H1 (cell line): ENCODE measurements at places on chromosomes 13 and 19.
A peak's percentile ranks its signal among the peaks of the same experiment; 100 is the strongest.

GRCh38 chr19:6674868-6675305 is 4.9 kb upstream of the TNFSF14 start:
- DNase-seq = peak; percentile 68

DNA sequence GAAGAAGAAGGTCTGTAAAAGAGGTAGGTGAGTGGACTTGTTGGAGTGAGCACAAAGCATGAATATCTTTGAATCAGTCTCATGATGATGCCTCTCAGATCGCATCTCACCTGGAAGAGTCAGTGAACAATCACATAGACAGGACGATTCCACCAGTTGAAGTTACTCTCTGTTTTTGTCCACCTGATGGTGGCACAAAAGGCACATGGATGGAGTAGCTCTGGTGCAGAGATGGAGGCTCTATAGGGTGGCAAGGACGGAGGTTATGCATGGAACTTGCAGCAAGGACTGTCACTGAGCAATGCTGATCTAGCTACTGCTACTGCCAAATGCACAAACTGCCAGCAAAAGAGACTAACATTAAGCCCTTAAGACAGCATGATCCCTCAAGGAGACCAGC is 10.3 kb upstream of the MYCBP2 start:
- no peak for DNase-seq

- DNase-seq = no peak
These were observed 569 bp upstream of the MCF2L start for GRCh38 chr13:112968380-112968909.

GRCh38 chr19:44909775-44910174 is 4.2 kb downstream of the APOE start:
- no peak for DNase-seq

DNA sequence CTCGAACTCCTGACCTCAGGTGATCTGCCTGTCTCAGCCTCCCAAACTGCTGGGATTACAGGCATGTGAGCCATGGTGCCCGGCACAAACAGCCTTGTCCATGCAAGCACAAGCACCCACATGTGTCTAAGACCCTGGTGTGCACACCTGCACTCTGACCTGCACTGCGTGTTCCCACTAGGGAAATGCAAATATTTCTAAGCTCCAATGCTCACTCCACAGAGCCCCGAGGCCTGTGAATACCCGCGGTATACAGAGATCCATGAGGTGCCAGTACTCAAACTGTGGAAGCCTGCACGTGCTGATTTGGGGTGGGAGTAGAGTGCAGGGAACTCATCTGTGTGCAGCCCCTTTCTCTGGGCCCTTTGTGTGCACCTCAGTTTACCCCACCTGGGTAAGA is 14.7 kb downstream of the GADD45B start:
- DNase-seq = no peak

DNA sequence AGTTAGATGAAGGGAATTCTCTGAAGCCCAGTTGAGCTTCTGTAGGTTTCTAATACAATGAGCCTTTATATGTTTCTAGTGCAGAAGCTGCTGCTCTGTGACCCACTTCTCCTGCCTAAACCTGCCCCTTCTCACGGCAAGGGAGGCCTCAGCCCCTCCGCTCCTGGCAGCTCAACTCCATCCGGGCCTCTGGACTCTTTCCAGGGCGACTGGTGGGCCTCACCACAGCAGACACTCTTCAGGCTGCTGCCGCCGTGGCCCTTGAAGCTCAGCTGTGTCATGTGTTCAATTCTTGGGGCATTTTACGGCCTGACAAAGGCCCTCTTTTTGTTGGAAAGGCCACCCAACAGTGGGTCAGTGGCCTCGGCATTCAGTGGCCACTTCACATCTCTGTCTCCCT is 10.0 kb upstream of the C19orf33 start:
- no peak for DNase-seq

DNA sequence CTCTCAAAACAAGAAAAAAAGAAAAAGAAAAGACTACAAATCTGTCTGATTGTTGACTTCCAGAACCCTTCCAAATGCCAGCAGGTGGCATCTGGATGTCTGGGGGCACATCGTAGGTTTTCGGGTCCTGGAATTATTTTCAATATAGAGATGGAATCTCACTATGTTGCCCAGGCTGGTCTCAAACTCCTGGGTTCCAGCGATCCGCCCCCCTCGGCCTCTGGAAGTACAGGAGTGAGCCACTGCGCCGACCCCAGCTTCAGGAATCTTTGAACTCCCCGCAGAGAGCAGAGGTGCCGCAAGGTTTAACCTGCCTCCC is 567 bp upstream of the B3GNT3 start:
- DNase-seq = no peak

GRCh38 chr13:101739382-101740178 is 287.1 kb downstream of the ITGBL1 start:
- DNase-seq = no peak

DNA sequence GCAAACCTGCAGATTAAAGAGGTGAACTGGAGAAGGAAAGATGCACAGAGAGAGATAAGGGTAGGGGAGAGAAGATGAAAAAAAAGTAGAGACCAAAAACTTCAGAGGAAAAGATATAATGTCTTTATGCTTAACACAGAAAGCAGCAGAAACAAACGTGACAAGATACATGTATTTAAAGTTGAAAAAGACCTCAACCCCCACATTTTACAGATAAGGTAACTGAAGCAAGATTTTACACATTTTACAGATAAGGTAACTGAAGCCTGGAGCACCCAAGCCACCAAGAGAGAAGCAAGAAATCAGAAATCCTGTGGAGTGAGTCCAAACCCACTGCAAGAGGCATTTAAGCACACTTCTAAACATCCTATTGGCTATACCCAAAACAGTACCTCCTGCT is 185.3 kb downstream of the TBC1D4 start:
- DNase-seq = no peak

DNA sequence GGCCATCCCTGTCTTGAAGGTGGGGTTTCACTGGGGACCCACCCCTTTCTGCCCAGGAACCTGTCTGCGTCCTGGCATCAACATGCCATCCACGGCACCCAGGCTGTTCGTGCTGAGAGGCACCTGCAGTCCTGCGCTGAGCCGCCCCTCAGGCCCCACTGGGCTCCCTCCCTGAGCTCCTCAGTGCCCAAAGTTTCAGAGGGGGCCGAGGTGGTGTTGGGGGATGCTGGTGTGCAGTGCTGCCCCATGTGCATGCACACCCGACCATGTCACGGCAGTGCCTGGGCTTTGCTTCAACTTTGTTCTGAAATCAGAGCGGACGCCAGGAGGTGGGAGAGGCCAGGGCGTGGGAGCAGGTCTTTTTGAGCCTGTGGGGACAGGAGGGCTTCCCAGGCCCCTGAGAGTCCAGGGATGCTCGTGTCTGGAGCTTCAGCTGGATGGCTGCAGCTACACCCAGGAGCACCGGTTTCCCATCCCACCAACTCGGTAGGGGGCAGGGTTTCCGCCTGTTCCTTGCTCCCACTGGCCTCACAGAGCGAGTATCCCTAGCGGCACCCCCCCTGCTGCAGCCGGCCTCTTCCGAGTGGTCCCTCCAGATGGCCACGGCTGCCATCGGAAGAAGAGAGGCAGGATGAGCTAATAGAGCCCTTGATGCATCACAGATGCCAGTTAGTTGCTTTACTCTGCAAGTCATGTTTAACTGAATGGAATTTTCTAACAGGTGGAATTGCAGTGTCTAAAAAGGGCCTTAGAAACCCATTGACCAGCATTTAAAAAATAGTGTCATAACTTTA is 44.0 kb downstream of the WDFY2 start:
- no peak for DNase-seq

- DNase-seq = peak; percentile 59
These were observed 1.2 kb upstream of the NUMBL start for GRCh38 chr19:40691421-40692211.

DNA sequence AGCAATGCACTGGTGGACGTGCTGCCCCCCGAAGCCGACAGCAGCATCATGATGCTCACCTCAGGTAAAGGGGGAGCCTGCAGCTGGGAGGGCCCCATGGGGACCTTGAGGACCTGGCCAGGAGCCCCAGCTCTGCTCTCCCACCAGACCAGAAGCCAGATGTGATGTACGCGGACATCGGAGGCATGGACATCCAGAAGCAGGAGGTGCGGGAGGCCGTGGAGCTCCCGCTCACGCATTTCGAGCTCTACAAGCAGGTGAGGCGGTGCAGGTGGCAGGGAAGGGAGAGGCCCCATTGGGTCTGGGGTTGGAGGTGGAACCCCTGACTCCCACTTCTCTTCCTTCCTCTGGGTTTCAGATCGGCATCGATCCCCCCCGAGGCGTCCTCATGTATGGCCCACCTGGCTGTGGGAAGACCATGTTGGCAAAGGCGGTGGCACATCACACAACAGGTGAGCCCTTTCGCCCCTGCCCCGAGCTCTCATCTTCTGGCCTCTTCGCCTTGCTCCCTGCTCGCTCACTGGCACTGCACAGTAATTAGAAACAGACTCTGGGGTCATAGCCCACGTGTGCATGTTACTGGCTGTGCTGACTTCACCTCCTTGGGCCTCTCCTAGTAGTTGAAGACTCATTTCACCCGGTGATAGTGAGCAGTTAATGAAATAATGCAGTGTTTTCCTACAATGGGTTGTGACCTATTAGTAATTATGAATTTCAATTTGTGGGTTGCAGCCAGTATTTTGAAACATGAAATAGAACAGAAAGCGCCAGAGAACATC is 3.6 kb downstream of the PSMC4 start:
- DNase-seq = no peak

GRCh38 chr19:38707512-38708114 is 36.7 kb downstream of the CAPN12 start:
- DNase-seq = no peak

DNA sequence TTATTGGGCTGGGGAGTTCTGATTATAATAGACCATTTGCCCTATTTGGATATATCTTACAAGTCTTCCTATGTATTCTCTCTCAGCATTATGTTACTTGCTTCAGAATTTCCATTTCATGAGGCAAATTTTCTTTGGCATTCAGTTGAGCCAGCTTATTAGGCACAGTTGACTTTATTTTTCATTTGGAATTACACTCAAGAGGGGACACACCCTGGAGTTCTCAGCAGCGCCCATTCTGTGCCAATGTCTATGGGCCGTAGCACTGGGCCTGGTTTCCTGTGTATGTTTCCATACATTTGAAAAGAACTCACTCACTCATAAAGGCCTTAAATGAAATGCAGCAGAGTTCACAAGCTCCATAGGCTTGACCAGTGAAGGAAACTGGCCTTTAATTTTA is 138.5 kb downstream of the KLF12 start:
- DNase-seq = no peak

GRCh38 chr13:27408074-27408473 is 16.3 kb upstream of the GTF3A start:
- no peak for DNase-seq

- no peak for DNase-seq
These were observed 8.2 kb downstream of the FXYD5 start for GRCh38 chr19:35162471-35163326.

DNA sequence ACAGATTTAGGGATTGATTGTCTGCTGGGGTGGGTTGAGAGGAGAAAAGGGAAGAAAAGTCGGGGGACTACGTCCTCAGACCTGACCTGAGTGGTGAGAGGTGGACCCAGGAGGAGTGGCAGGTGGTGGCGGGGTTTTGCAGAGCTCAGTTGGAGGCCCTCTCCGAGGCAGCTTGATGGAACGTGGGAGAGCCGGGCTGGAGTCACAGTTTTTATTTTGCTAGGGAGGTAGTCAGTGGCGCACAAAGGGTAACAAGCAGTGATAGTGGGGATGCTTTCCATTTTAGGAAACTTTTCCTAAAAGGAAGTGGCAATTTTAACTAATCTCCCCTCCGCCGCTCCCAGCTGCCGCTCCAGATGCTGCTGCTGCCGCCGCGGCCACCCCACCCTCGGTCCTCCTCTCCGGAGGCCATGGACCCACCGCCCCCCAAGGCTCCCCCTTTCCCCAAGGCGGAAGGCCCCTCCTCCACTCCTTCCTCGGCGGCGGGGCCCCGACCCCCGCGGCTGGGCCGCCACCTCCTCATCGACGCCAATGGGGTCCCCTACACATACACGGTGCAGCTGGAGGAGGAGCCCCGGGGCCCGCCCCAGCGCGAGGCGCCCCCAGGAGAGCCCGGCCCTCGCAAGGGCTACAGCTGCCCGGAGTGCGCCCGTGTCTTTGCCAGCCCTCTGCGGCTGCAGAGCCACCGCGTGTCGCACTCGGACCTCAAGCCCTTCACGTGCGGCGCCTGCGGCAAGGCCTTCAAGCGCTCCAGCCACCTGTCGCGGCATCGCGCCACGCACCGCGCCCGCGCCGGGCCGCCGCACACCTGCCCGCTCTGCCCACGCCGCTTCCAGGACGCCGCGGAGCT is 1.1 kb upstream of the ZNF581 start:
- DNase-seq = no peak

DNA sequence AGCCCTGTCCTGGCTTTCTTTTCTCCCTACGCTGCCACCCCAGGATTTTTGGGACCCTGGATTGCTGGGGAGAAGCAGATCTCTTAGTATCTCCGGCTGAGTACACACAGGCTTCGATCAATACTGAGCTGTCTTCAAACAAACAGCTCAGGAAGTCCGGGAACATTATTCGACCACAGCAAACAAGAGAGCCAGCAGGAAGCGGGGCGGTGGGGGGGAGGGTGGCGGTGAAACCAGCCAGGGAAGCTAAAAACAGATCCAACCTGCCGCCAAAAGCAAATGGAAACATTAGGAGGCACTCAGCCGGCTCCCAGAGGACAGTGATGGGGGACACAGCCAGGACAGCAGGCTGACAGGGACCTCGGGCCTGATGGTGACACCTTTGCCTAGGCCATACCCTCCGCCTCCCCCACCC is 12.2 kb upstream of the BCAM start:
- DNase-seq = no peak
